ENCODE measurements at places on chromosomes 5 and 9. TPM values are rescaled to one million over a fixed set of nuclear protein-coding genes. Genes with fewer than 3 reads are reported as not detected.

The CER1 gene
- not detected for total RNA-seq

The RNF14 gene
- total RNA-seq = 38.5 TPM

The FOXD4L5 gene
- 0.16 TPM for total RNA-seq

The JMY gene
- total RNA-seq = 7.4 TPM

The SLC22A4 gene
- 1.9 TPM for total RNA-seq

The OTP gene
- not detected for total RNA-seq

The IL31RA gene
- 0.89 TPM for total RNA-seq

The HBEGF gene
- 10.5 TPM for total RNA-seq

The FUT7 gene
- total RNA-seq = 1.6 TPM

The ENHO gene
- total RNA-seq = not detected

The PSMB7 gene
- 158 TPM for total RNA-seq

The ABO gene
- not detected for total RNA-seq

The FOXI1 gene
- not detected for total RNA-seq

The GNG10 gene
- total RNA-seq = 7.0 TPM

The TRPM3 gene
- not detected for total RNA-seq

GRCh38 chr5:58275516-58275915 is 184.4 kb downstream of the PLK2 start:
- no peak for DNase-seq

DNA sequence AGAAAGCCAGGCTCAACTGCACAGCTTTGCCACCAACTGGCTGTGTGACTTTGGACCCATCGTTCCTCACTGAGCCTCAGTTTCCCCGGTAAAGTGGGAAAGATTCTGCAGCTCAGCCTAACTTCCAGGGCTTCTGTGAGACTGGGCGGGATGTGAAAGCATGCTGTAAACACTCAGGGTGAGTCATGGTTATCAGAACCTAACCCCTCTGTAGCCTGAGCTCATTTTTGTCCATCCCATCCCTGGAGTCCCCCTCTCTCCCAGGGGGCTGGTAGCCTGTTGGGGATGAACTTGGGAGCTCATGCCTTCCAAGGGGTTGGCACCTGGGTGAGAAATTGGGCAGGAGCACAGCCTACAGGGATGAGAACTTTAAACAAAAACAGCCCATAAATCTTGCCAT is 2.3 kb downstream of the CCDC69 start:
- no peak for DNase-seq

- no peak for DNase-seq
Observed at GRCh38 chr9:311841-312240, 97.2 kb downstream of the DOCK8 start.

DNA sequence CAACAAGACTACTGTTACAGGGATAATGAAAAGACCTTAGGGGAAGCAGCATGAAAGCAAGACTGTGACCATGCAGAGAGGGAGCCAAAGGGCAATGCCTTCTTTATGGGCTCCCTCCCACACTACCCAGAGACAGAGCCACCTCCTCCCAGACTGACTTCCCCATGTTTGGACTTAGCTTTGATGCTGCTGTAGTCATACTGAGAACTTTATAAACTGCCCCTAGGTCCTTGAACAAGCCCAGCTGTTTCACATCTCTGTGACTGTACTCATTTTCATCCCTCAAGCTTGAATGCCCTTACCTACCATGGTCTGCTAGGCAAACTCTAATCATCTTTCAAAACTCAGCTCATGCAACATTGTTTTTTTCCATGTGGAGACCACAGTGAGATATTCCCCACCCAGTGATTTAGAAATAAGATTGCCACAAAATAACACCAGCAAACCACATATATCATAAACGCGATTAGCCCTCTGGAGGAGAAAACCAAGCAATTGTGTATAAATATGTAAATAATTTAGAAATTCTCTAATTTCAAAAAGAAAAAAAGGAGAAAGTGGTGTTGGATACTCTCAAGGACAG is 23.4 kb upstream of the FAM169A start:
- no peak for DNase-seq

DNA sequence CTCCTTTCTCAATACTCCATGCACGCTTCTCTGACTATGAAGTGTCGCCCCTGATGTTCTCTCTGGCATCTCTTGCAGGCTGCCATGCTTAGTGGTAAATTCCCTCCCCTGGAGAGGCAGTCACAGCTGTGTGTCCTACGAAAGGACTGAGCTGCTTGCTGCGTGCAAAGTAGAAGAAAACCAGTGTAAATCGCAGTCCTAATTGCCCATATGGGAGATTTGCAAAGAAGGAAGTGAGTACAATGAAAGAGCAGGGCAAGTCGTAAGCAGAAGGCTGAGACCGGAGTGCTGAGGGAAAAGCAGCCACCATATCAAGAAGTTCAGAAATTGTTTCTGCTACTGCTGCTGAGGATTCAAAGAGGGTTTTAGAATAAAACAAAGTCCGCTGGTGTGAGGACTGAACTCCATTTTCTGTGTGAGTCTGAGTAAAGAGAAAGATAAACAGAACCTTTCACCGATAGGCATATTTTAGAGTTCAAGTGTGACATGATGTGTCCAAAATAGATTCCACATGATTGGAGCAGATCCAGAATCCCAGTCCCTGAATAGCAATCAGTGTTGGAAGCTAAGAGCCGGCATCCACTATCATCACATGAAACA is 507.8 kb upstream of the MPDZ start:
- DNase-seq = no peak

DNA sequence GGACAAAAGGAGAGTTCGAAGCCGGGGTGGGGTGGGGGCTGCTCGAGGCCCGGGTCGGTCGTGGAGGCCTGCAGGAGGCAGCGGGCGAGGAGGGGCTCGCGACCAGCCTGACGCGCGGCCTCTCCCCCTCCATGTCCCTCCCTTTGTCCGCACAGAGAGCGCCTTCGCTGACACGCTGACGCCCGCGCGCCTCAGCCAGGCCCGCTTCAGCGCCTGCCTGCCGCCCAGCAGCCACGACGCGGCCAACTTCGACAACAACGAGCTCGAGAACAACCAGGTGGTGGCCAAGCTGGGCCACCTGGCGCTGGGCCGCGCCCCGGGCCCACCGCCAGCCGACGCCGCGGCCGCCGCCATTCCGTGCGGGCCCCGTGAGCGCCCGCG is 42.2 kb downstream of the NEURL1B start:
- DNase-seq = no peak

- DNase-seq = no peak
Observed at GRCh38 chr9:27771803-27772545, 198.7 kb upstream of the C9orf72 start.

- no peak for DNase-seq
Observed at GRCh38 chr9:18045326-18045725, 428.6 kb upstream of the ADAMTSL1 start.

GRCh38 chr5:149118463-149118862 is 22.8 kb upstream of the ABLIM3 start:
- DNase-seq = no peak

- no peak for DNase-seq
Observed at GRCh38 chr5:158874343-158874742, 225.4 kb downstream of the EBF1 start.

DNA sequence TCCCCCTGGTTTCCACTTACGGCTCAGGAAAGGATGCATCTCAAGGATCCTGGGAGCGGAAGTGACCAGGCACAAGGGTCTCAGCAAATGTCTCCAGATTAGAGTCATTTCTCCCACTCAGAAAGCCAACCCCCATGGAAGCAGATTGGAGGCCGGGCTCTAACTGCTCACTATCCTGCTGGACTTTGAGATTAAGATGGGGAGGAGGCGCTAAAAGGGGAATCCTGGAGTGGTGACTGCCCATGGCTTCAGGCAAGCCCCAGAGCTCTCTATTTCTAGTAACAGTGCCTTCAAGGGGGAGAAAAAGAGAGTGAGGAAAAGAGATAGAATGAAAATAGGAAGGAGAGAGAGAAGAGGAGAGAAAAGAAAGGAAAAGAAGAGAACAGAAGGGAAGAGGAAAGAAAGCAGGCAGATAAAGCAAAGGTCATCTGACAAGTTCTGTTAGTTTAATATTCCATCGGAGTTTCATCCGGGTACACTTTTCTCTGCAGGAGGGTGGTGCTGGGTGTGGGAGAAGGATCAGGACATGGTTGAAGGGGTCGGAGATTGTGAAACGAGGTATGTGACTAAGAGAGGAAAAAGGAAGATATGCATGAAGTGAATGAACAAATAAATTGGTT is at the start of gene AGXT2:
Gene AGXT2, minus strand, starts transcription at position 165 of the 620 bp plus-strand sequence. Its CDS starts 57 bp downstream, at position 108.
- DNase-seq = no peak

DNA sequence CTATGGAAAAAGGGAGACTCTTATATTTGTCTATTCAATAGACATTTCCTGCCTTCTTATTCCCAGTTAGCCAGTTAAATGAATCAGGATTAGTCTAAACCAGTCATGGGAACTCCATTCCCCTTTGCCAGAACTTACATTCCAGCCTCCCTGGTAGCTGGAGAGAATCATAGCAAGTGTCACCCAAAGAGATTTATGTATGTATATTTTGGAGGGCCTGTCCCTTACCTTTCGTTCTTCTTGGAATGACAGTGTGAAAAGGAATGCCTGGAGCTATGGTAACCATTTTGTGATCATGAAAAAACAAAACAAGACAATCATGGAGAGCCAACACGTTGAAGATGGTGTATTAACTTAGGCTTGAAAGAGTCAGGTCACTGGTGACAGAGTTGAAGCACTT is 627.7 kb downstream of the CCDC171 start:
- no peak for DNase-seq

DNA sequence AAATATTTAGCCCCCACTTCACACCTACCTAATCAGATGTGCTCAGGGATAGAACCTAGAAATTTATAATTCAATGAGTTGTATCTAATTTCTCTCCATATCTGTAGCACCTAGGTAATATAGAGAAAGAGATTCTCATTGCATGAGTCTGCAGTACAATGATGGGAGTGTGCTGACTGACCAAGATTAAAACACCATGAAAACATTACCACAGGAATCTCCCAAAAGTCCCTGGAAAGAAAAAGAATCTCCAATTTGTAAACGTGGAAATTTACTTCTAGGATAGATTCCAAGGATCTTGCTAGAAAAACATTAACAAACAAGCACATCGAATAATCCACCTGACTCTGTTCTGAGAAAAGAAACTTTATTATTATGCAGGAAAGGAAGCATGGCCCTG is 45.0 kb upstream of the DMRTA1 start:
- no peak for DNase-seq

- no peak for DNase-seq
Observed at GRCh38 chr9:33374190-33374589, 28.2 kb downstream of the AQP7 start.

DNA sequence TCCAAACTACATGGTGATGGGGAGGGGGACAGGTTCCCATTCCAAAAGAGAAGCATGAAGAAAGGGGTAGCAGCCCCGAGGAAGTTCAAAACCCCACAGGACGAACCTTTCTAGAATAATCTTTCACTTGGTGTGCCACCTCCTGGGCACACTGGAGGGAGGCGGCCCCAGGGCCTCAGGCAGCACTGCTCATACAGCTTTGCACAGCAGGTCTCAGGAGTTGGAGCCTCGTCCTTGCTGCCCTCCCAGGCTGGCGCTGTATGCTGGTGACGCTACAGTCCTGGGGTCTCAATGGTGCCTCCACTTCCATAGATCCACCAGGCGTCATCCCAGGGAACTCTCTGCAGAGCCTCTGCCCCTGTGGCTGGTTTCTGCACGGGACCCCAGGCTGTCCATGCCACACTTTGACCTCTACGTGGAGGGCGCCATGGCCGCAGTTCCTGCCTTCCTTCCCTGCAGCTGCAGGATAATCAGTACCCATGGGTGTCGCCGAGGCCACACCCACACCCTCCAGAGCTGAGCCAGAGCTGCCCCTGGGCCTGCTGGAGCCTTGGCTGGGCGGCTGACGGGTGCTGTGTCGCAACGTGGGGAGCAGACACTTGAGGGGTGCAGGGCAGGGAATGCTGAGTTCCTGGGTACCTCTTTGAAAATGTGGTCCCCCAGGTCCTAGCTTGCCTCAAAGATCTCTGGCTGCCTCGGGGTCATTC is 95.3 kb downstream of the COL5A1 start:
- DNase-seq = no peak

DNA sequence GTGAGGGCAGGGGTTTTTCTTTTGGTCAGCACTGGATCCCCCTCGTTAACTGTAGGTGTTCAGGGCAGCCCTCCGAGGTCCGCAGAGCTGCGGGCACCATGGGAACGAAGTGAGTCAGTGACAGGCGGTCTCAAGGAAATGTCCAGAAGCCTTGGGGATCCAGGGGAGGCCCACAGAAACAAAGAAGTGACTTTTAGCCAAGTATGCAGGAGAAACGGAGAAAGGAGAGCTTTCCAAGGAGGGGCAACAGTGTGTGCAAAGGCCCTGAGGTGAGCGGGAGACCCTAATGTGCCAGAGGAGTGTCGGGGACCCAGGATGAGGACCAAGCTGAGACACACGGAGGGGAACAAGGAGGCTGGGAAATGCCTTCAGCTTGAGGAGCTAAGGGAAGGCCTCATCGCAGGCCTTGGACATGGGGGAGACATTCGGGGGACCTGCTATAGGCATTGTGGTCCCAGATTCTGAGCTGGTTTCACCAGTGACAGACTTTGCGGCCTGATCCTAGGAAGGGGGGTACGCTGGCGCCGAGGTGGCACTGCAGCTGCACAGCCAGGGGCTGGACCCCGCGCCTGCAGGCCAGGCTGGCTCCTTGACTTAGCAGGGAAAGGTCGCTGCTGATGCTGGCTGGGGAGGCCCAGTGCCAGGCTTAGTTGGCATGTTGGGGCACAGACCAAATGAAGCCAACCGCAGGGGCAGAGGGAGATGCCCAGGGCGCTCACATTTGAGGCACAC is 3.3 kb downstream of the LTC4S start:
- DNase-seq = no peak

GRCh38 chr5:166353580-166353979 is 1937.9 kb upstream of the WWC1 start:
- DNase-seq = no peak

- DNase-seq = no peak
Observed at GRCh38 chr9:128124451-128124850, 3.1 kb downstream of the PTGES2 start.

- DNase-seq = no peak
Observed at GRCh38 chr9:71859939-71860338, 51.1 kb downstream of the ABHD17B start.

- DNase-seq = no peak
Observed at GRCh38 chr5:151233616-151234085, 9.8 kb upstream of the CCDC69 start.

- no peak for DNase-seq
Observed at GRCh38 chr5:12902611-12903010, 998.4 kb upstream of the CTNND2 start.

GRCh38 chr5:163347671-163348070 is 89.7 kb upstream of the CCNG1 start:
- no peak for DNase-seq

DNA sequence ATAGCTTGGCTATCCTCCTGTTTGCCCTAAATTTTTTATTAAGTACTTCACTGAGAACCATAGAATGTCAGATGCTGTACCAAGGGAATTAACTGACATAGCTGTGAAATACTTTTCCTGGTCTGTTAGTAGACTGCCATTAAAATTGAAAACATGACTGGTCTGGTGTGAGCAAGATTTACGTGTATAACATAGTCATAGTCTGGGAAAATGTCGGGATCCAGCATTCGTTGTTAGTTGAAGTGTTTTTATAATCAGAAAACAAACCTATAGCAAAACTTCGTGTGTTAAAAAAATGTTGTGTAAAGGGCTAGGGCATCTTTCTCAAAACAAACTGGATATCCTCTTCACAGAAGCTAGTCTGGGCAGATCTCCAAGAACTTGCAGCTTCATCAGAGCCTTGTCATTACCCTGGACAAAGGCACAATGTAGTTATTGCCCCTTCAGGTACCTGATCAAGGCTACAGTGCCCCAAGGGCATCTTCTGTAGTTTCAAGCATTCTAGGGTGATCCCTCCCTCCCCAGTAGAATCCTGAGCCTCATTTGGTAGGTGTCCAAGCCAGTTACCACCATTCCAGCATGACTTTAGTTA is 454.2 kb upstream of the SGCD start:
- DNase-seq = no peak

- DNase-seq = no peak
Observed at GRCh38 chr9:18531136-18532065, 57.4 kb downstream of the ADAMTSL1 start.

GRCh38 chr5:36138900-36139683 is 12.6 kb downstream of the LMBRD2 start:
- no peak for DNase-seq

Measured in activated naive CD4-positive, alpha-beta T cell treated with anti-CD3 and anti-CD28 coated beads, Interleukin-2, amount 50 U/mL, for 72 hours (primary cell).